T-cell (primary cell): ENCODE measurements at places on chromosomes 16 and 17. TPM values are rescaled to one million over a fixed set of nuclear protein-coding genes. Genes with fewer than 3 reads are reported as not detected.

GRCh38 chr17:50093246-50093645, 1.9 kb upstream of the PDK2 start:
- DNase-seq = no peak

DNA sequence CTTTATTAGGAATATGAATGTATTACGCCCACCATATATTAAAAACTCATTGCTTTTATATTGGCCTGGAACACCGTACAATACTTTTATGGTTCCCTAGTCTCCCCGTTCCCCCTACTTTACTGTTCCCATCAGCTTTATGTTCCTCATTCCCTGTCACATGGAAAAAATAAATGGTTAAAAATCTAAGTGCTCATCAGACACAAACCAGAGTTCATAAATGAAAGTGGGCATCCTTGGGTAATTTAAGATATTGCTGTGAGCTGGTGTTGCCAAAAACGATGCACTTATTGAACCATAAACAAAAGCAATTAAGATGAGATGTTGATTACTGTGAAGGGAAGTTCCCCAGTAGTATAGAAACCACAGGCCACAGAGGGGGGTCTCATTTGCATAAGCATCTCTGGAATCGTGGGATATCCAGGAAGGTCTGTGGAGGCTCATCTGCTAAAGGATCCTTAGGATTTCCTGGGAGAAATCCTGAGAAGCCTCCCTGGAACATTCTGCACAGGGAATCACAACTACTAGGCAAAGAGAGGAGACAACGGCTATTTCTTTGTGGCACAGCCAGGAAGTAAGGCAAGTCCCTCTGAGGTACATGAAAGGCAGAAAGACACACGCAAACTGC, 591.4 kb upstream of the CDH11 start:
- no peak for DNase-seq

The CCDC154 gene
- total RNA-seq = 3.8 TPM

- DNase-seq = no peak
Measured at GRCh38 chr17:76241204-76241538, 878 bp upstream of the RNF157 start.

DNA sequence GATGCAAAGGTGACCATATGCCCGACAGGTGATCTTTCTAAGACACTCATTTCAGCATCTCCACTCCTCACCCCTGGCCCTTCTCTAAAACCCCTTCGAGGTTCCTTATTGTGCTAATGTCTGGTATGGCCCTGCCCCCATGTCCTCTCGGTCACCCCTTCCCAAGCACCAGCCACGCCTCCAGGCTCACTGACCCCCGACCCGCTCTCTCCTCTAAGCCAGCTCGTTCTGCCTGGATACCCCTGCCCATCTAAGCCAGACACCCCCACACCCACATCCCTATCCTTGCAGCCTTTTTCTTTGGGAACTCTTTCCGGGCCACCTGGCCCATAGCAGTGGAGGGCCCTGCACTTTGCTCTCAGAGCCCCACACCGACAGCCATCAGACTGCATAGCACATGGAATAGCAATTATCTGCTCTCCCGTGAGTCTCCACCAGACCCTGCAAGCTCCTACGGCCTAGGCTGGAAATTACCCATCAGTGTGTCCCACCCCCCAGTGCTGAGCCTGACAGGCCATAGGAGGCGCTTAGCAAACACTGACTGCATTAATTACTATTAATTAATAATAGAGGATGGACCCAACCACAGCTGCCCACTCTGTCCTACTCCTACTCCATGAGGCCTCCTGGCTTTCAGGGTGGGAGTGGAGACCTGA, 176.7 kb downstream of the TMEM132E start:
- no peak for DNase-seq

DNA sequence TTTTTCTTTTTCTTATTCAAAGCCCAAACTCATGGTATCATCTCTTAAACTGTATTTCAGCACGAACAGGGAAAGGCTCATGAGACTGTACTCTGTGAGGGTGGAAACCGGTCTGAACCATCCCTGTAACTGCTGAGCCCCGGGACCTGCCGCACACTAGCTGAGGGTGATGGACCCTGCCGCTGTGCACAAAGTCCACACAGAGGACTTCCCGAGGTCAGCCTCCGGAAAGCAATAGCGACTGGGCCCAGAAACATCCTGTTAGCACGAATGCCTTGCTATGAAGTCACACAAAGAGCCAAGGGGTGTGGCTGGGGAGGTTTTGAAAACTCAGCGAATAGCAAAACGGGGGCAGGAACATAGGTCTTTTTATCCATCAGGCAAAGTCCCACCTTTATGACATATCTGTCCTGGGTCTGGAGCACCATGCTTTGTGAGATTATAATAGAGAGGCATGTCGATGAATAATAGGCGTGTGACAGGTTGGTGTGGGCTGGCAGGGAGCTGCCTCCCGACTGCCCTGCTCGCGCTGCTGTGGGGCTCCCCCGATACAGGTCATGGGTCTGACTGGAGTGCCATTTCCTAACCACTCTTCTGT, 33.4 kb downstream of the CDK5R1 start:
- DNase-seq = peak; percentile 53

- DNase-seq = no peak
Measured at GRCh38 chr17:30375661-30376060, 3.1 kb upstream of the CPD start.

The FNDC8 gene
- not detected for total RNA-seq
